ENCODE measurements at places on chromosomes 1 and 21.

DNA sequence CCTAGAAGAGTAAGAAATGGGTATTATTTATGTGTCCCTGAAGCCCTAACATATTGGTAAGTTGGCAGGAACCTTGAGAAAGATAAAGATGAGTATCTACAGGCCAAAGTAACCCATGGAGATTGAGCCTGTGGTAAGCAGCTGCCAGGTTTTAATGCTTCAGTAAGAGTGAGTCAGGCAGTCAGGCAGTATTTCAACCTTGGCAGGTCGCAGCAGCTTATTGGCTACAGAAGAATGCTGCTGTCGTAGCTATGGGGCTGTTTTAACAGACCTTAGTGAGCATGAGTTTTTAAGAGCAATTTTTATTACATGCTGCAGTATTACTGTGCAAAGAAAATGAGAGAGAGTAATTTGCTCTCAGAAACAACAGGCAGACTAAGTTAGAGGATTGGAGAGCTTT, 10.3 kb upstream of the SLC30A10 start:
- no peak for DNase-seq

- DNase-seq = no peak
Measured at GRCh38 chr1:234851450-234852438, 241.8 kb upstream of the IRF2BP2 start.

GRCh38 chr21:26421724-26422123, 151.4 kb downstream of the CYYR1 start:
- DNase-seq = no peak

GRCh38 chr1:228308085-228308601, 98.5 kb downstream of the TRIM11 start:
- DNase-seq = peak; percentile 13

GRCh38 chr1:159428536-159428935, 3.5 kb upstream of the OR10J4 start:
- DNase-seq = no peak

- no peak for DNase-seq
Measured at GRCh38 chr1:225816643-225817538, 7.0 kb downstream of the EPHX1 start.

GRCh38 chr1:200982071-200982945, 41.2 kb downstream of the KIF21B start:
- DNase-seq = no peak
